ENCODE measurements at places on chromosomes 1 and 21.

- DNase-seq, result no peak
Observed at GRCh38 chr1:19354531-19354981, 42.4 kb downstream of the SLC66A1 start.

DNA sequence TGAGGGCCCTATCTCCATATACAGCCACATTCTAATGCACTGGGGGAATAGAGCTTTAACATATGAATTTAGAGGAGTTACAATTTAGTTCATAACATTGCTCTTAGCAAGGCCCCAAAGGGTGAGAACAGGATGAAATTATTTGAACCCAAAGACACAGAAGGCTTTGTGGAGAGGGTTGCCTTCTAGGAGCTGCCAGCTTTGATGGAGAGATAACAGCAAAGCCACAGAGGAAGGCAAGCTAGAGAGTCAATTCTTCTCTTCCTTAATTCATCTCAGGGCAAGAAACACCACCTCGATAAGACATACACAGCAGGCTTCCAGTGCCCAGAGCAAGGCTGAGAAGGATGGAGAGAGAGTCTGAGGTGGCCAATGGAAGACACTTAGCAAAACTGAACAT, 94.8 kb upstream of the TMPRSS15 start:
- DNase-seq, result no peak

GRCh38 chr1:65075123-65075976, 72.7 kb upstream of the AK4 start:
- peak; percentile 68 for DNase-seq

DNA sequence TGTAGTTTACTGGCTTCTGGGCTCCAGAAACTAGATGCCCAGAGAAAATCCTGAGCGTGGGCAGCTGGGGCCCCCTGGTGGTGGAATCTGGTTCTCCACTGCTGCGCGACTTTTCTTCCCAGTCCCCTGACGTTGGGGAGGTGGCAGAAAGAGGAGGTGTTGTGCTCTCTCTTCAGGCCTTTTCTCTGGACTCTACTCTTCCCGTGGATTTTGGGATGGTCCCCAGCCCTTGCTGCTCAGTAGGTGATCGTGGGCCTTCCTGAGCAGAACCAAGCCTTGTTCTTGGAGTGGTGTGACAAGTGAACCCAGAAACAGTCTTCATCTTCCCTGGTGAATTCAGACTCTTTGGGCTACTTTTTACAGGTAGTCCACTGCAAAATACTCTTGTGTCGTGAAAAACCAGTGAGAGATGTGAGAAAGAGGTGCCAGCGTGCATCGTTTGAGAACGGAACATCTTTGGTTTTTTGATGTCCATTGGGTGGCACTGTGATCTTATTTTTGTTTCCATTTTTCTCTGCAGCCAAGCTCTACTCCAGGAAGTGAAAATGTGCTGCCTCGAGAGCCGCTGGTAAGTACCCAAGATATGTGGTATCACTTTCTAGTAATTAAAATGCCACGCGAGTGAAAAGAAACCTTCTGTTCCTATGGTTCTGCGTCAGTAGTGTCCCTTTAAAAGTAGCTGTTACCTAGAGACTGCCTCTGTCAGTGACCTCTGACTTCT, 20.2 kb downstream of the PEX14 start:
- DNase-seq, result peak; percentile 93

DNA sequence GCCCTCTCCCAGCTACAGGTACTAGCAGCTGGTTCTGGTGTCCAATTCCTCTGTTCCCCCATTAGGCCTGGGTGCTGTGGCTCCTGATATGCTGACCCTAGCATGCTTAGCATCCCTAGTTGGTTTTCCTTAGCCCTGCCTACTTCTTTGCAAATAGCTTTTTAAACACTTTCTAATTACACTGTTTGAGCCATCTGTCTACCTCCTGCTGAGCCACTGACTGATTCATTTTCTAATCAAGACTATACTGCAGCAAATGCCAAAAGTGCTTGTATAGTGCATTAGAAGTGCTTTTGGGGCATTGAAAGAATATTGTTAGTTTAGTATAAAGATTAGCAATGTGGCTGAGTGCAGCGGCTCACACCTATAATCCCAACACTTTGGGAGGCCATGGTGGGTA, 36.3 kb downstream of the ERICH3 start:
- DNase-seq, result no peak

DNA sequence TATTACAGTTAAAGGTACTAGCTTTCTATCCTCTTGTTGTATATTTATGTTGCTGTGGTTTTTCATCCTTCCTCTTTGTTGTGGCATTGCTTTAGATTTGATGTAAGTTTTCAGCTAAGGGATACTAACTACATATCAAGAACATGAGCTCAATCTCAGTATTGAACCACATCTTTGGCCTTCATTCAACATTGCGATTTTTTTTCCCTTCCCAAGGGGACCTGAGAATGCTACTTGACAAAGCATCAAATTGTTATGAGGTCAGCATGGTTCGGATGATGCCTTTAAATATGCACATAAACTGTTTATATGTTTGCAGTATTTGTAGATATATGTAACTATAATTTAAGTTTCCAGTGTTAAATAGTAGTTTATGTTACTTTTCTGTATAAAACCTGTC, 31.7 kb upstream of the GPR88 start:
- DNase-seq, result no peak

DNA sequence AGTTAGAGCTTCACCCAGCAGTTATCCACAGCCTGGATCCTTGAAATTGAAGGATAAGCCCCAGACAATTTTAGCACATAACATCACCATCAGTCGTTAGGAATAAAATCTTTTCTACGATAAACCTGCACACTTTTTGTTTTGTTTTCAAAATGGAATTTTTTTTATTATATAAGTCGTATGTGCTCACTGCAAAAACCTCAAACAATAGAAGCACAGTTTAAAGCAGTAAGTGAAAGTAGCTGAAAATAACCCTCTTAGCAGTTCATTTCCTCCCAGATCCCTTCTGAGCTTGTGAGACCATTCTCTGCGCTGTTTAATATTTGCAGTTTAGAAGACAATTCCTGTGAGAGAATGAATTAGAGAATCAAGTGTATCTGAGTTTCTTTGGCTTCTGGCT, 38.3 kb downstream of the ELK4 start:
- DNase-seq, result no peak

- no peak for DNase-seq
Observed at GRCh38 chr1:154219541-154219940, 1.2 kb upstream of the UBAP2L start.

DNA sequence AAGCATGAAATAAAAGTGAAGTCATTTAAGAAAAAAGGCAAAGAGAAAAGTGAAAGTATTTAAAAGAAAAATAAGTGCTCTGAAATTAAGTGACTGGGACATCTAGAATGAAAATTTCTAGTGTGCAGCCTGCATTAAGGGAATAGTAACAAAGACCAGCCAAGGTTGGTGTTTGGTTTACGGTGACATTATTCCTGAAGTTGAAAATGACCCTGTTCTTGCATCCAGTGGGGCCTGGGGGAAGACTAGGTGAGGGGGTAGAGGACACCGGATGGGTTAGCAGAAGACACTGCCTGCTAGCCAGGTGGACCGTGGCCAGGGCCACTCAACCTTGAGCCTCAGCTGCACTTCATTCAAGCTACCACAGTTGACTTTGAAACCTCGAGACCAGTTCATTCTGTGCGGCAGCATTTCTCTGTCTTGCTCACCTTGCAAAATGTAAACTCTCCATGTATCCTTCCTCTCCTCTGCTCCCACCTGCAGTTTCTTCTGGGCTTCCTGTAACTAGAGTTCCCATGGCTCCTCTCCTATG, 14.3 kb upstream of the KCNK1 start:
- no peak for DNase-seq

DNA sequence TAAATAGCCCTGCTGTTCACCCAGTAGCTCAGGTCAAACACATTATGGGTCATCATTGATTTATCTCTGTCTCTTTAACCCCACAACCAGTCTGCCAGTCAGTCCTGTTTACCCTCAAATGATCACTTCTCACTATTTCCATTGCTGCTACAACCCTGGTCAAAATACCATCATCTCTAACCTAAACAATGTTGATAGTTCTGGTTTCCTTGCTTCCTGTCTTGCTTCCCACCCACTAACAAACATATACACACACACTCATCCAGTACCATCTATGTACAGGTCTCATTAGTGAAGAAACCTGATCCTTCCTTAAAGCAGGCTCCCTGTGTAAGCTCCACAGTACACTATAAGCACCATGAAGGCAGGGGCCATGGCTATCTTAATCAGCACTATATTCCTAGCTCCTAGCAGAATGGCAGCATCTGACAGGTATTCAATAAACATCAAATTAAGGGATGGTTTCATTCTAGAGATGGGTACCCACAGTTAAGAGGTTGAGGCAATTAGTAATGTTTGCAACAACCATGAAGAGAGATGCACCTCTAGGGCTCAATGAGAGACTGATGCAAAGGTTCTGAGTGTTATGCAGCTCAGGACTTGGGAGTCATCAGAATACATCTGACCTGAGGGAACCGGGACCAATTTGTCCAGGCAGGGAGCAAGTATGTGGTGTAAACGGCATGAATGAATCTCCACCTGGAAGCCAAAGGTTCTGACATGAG, 10.0 kb upstream of the TGFBR3 start:
- DNase-seq, result no peak

- DNase-seq, result no peak
Observed at GRCh38 chr1:110713221-110713620, 38.5 kb upstream of the KCNA3 start.

- no peak for DNase-seq
Observed at GRCh38 chr1:216119600-216119999, 303.6 kb downstream of the USH2A start.

- no peak for DNase-seq
Observed at GRCh38 chr1:119046785-119047438, 58.8 kb upstream of the TBX15 start.

DNA sequence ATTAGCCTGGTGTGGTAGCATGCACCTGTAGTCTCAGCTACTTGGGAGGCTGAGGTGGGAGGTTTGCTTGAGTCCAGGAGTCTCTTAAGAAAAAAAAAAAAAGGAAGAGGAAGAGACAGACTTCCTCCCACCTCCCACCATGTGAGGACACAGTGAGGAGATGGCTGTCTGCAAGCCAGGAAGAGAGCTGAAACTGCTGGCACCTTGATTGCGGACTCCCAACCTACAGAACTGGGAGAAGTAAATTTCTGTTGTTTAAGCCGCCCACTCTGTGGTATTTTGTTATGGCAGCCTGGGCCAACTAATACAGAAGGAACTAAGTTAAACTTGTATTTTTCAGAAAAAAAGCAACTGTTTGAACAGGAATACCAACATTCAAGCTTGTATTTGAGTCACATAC, 21.7 kb downstream of the DOP1B start:
- DNase-seq, result no peak

DNA sequence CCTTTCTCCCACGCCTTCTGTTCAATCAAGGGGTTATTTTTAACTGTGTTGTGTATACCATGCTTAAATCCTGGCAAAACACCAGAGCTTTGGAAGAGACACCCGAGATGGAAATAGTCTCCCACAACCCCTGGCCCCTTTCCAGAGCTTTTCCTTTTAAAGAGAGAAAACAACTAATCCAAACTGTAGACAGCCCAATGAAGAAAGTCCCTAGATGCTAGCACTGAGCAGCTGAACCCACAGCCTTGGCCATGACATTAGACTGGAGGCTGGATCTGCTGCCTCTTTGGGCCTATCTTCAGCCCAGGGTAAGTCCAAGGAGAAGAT, 64.9 kb upstream of the ARTN start:
- DNase-seq, result no peak

DNA sequence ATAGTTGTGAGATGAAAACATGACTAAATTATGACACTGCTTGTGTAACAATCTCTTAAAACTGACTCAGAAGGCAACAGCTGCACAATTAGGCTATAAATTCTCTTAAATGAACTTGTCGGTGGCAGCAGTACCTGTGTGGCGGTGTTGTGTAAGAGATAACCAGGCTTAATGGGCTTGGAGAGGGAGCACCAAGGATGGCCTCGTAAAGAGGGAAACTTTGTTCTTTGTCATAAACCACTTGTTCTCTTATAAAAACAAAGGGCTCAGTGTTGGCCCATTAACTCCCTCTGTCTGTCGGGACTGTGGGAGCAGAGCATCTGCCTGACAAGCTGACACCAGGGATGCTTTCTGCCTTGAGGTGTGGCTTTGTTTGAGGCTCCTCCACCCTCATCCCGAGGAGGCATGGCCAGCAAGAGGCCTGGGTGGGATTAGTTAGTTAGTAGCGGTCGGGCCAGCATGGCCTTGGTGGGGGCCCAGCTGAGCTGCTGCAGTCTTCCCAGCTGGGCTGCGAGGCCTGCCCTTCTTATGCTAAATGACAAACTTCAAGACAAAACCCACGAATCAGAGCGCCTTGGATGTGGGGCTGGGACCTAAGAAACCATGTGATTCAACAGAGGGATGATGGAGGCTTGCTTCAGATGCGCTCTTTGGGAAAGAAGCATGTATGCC, 171.4 kb downstream of the CAMTA1 start:
- DNase-seq, result no peak

Measured in stimulated activated CD4-positive, alpha-beta T cell treated with anti-CD3 and anti-CD28 coated beads, Interleukin-12 subunit alpha, Interleukin-12 subunit beta, amount 100 ng/mL, for 48 hours (primary cell).